Thymus (tissue), 14 donors: ENCODE measurements at places on chromosomes 1 and 21.

GRCh38 chr1:9369964-9370788 is 77.5 kb downstream of the SPSB1 start:
- DNase-seq, result no peak

DNA sequence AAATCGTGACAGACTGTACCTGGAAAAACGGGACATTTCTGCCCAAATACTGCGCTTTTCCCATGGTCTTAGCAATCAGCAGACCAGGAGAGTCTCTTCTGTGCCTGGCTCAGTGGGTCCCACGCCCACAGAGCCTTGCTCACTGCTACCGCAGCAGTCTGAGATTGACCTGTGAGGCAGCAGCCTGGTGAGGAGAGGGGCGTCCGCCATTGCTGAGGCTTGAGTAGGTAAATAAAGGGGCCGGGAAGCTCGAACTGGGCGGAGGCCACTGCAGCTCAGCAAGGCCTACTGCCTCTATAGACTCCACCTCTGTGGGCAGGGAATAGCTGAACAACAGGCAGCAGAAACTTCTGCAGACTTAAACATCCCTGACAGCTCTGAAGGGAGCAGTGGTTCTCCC is 203.1 kb downstream of the DENND1B start:
- no peak for DNase-seq

DNA sequence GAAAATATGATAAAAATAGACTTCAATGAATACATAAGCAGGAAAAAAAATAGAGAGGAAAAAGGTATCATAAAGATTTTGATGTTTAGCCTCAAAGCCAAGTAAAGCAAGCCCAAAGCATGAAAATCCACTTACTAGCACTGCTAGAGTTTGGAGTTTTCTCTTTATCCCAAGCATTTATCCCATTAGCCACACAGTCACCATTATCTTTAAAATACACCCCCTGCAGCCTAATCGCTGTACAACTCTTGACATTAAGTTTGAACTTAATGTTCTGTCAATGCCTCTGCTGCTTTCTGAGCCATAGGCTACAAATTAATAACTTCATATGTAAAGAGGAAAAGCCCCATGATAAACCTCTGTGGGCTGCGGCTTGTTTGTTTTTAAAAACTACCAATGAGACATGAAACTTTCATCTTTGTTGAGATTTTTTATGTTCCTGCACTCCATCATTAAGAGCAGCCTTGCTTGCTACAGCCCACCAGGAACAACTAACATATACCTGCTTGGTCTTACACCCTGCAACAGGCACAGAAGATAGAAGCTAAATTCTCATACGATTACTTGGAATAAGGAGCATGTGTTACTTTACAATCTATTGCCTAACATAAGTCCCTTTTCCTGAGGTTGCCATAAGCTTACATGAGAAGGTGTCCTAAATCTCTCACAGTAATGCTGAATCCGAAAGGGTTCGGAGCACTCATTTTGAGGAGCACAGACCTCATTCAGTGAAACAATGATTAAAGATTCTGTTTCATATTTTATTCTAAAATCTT is 202.4 kb downstream of the SMYD3 start:
- no peak for DNase-seq

DNA sequence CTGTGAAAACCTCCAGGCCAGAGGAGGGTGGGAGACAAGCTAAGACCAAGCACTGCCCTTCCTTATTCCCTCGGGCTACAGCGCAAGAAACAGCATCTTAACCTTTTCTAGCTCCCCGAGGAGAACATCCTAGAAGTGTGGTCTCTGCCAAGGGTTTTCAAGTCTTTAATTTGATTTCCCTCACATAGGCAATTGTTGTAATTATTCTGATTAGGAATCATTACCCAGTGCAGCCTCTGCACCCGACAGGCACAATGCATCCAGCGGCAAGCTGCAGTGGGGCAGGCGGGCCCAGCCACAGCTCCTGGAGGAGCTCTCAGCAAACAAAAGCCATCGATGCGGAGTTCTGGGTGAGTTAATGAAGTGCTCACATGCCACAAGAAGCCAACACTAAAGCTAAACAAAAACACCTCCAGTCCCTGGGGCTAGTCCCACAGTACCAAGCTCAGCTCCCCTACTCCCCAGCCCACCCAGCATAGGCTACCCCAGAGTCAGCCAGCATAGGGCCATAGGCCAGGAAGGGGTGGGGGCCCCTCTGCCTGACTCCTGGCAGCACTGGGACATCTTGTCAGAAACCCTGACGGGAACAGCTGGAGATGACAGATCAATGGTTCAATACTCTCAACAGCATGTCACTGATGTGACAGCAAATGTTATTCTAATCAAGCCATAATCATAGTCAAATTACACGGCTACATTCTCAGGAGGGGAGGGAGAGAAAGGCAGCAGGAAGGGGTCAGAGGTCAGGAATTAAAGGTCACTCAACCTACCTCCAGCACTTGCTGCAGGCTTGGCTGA is 42.5 kb downstream of the ERI3 start:
- DNase-seq, result no peak

GRCh38 chr1:151494741-151495281 is 16.4 kb upstream of the CGN start:
- DNase-seq, result no peak

- no peak for DNase-seq
Observed at GRCh38 chr1:43346636-43347035, 9.0 kb downstream of the MPL start.

GRCh38 chr1:211492511-211493132 is 660 bp upstream of the RD3 start:
- no peak for DNase-seq
